Endodermal cell (in vitro differentiated cells): ENCODE measurements at places on chromosomes 1 and 21.

- H3K4me3 ChIP-seq, result no peak overlapping the region
- no peaks in the 10 kb centered on the region for H3K4me1 ChIP-seq
- DNase-seq, result no peak
- H3K36me3 ChIP-seq, result peaks cover 58% of the 10 kb centered on the region
- no peaks in the 10 kb centered on the region for H3K27me3 ChIP-seq
These were observed 15.0 kb downstream of the IFNAR2 start for GRCh38 chr21:33244779-33245105.

DNA sequence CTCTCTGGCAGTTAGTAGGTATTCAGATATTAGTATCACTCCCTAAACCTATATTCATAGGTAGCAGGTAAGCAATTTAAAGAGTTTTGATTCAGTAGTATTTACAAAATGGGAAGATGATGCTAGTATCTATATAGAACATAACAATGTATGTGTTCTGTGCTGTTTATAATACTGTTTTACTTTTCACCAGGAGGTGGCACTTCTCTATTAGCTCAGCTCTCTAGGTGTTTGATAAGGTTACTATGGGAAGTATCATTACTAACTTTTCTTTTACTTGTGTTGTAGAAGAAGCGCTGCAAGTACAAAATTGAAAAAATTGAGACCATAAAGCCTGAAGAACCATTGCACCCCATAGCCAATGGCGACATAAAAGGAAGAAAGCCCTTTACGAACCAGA is 49.4 kb upstream of the FASLG start:
- no peaks in the 10 kb centered on the region for H3K27me3 ChIP-seq
- H3K36me3 ChIP-seq, result peaks cover 55% of the 10 kb centered on the region
- H3K4me1 ChIP-seq, result peaks cover 2% of the 10 kb centered on the region

DNA sequence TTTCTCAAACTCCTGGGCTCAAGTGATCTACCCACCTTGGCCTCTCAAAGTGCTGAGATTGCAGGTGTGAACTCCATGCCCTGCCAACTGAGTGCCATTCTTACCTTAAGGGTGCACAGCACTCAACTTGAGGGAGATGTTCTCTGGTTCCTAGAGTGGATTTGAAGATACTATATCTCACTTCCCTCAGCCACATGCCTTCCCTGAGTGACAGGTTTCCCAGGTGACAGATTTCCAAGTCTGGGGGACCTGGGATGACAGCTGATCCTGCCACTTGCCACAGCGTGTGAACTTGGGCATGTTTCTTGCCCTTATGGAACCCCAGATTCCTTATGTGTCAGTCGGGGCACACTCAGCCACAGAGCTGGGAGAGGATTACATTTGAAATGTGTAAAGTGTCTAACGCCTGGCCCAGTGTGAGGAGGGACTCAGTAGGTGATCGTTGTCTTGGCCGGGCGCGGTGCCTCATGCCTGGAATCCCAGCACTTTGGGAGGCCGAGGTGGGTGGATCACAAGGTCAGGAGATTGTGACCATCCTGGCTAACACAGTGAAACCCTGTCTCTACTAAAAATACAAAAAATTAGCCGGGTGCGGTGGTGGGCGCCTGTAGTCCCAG is 29.6 kb upstream of the BTG2 start:
- peaks cover 11% of the 10 kb centered on the region for H3K27me3 ChIP-seq

DNA sequence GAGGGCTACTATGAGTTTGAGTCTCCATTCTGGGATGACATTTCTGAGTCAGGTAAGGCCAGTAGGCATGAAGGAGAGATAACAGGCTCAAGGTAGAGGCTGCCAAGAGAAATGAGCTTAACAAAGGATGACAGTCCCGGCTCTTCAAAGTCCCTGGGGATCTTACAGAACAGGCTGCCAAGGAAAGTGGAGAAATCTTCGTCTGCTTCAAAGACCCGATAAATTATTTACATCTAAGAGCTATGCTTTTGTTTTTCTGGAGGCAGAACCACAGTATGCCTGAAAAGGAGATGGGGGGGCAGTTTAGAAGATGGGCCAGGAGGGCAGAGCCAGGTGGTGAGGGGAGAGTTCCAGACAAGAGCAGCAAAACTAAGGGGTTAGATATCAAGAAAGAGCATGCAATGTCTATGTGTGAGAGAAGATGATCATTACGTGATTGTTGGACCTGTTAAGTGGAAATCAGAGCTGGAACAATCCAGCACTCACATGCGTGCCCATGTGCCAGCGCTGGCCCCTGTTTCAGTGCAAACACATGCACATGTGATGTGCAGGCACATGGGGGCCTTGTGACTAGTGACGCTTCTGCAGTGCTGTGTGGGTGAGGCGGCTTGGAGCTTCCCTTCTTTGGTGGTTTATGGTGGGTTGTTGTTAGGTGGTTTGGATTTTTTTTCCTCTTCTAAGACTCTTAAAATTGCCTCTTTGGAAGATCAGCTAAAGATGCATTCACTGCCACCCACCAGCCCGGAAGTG is 25.7 kb downstream of the CAMK1G start:
- H3K4me1 ChIP-seq, result no peaks in the 10 kb centered on the region
- no peaks in the 10 kb centered on the region for H3K36me3 ChIP-seq
- H3K27me3 ChIP-seq, result peaks cover 56% of the 10 kb centered on the region
- H3K27ac ChIP-seq, result no peak overlapping the region
- DNase-seq, result no peak
